ENCODE measurements at places on chromosomes 1 and 21.

- DNase-seq, result no peak
Observed at GRCh38 chr1:234067581-234068337, 163.3 kb downstream of the SLC35F3 start.

DNA sequence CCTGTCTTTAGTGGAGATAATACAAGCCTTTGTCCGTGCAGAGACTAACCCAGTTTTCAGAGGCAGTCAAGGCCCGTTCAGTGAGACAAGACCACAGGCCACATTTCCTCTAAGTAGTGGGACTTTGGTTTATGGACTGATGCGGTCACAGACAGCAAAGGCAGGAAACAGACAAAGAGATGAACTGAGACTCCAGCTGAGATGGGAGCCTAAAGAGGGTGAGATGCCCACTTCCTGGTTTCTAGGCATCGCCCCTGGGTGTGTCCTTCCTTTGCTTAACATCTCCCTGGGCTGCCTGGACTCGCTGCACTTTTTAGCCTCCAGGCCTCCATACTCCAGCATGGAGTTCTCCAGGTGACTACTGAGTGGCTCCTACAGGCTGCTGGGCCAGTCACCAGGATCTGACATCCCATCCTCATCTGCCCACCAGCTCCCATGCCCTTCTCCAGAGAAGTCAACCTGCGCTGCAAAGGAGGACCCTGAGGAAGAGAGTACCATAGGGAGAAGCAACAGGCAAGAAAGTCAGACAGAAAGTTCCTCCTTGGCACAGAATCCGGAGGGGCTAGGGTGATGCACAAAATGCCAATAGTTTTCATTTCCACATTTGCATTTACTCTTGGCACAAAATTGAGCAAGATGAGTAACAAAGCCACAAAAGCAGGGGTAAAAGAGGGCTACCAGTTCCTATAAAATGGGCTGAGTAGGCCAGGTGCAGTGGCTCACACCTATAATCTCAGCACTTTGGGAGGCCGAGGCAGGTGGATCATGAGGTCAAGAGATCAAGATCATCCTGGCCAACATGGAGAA is 15.1 kb downstream of the THEMIS2 start:
- no peak for DNase-seq

- DNase-seq, result no peak
Observed at GRCh38 chr1:234906654-234907053, 222.0 kb downstream of the TOMM20 start.

DNA sequence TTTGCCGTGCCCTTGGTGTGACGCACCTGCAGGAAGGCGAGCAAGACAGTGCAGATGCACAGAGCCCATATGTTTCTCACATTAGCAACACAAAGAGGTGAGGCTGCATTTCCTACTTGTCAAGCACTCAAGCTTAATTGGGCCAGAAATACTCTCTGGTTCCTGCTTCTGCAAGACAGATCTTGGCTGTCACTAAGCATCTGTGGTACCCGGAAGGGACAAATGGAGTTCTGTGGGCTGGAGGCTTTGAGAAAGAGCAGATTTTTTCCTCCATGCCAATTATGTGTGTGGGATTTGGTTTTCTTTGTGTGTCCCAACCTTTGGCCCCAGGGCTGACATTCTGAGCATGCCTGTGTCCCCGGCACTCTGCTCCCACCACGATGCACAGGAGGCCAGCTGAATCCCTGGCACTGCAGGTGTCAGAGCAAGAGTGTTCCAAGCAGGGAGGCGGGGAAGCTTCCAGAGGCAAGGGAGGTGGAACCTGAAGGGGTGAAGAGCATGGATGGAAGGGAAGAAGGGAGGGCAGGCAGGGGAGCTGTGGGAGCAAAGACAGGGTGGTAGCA is 52.0 kb upstream of the STUM start:
- no peak for DNase-seq

GRCh38 chr21:25507522-25507921 is 99.8 kb downstream of the MRPL39 start:
- no peak for DNase-seq

GRCh38 chr1:223737342-223737741 is 25.0 kb downstream of the CAPN2 start:
- no peak for DNase-seq

GRCh38 chr1:219385787-219386427 is 212.2 kb downstream of the LYPLAL1 start:
- peak; percentile 74 for DNase-seq

DNA sequence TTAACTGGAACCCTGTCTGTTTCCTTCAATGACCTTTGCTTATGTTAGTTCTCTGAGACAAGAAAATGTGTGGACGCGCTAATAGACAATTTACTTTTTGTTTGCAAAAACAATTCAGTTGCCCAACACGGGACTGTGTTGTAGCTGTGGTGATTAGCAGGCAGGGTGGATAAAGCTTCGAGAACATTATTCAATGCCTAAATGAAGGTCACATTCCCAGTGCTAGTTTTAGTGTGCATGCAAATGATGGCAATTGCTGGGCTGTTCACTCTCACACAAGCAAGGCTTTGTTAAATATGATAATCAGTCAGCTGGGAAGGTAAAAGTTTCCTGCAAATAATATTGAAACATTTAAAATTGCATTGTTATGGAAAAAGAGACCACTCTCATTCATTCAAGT is 188.4 kb downstream of the BACH1 start:
- no peak for DNase-seq

DNA sequence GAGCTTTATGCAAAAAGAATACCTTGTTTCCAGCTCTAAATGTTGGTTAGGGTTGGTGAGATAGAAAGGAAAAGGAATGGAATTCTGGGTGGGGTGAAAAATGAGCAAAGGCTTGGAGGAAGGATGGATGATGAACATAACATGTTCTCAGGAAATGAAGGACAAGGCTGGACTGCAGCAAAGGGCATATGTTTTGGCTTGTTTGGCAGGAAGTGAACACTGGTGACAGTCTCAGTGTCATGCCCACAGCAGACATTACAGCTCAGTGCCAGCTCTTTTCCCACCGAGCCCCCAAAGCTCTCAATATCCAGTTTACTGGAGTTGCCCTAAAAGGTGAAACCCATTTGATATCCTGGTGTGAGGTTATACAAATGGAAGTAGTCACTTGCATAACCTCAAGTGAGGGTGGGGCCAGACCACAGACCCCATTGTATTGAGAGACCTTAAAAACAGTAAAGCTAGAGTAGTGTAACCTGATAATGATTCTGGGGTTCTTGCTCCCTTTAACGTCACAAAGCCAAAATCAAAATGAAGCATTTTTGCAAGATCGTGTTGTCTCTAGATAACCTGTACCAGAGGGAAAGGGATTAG is 270.6 kb downstream of the NFIA start:
- peak; percentile 17 for DNase-seq

GRCh38 chr1:226581650-226582330 is 33.2 kb downstream of the STUM start:
- DNase-seq, result no peak

- DNase-seq, result peak; percentile 53
Observed at GRCh38 chr1:32925403-32926162, 24.4 kb upstream of the TMEM54 start.

DNA sequence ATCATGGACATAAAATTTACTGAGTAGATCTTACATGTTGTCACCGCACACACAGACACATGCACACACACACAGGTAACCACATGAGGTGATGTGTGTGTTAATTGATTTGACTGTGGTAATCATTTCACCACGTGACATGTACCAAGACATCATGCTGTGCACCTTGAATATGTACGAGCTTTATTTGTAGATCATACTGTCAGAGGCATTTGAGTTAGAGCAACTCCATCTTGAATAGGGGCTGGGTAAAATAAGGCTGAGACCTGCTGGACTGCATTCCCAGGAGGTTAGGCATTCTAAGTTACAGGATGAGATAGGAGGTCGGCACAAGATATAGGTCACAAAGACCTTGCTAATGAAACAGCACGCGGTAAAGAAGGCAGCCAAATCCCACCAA is 31.7 kb upstream of the TRIM17 start:
- DNase-seq, result no peak

DNA sequence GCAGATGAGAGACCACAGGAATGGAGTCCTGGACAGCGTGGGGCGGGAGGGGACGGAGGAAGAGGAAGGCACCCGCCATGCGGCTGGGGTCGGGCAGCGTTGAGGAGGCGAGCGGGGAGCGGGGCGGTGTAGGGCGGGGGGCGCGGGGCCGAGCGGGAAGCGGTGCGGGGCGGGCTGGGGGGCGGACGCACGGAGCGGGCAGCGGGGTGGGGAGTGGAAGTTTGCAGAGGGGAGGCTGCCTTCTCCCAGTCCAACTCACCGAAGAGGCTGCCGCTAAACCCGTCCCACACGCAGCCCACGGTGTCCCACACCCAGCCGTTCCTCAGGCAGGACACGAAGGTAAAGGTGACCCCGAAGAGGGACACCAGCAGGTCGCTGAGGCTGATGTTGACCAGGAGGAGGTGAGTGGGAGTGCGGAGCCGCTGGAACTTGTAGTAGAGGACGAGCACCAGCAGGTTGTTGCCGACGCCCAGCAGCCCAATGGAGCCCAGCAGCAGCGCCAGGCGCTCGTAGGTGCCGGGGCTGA is 483 bp downstream of the CHML start:
- peak; percentile 40 for DNase-seq

DNA sequence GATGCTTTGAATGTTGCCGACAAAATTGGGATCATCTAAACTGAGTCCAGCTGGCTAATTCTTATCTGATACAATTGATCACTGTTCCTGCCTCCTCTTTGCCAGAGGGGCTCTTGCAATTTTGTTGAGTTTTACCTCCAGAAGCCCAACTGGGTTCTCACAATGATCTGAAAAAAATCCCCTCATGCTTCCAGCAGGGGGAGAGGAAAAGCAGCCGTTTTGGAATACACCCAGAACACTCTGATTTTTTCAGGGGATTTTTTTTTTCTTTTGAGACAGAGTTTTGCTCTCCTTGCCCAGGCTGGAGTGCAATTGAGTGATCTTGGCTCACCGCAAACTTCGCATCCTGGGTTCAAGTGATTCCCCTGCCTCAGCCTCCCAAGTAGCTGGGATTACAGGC is 13.9 kb upstream of the RERE start:
- DNase-seq, result no peak

DNA sequence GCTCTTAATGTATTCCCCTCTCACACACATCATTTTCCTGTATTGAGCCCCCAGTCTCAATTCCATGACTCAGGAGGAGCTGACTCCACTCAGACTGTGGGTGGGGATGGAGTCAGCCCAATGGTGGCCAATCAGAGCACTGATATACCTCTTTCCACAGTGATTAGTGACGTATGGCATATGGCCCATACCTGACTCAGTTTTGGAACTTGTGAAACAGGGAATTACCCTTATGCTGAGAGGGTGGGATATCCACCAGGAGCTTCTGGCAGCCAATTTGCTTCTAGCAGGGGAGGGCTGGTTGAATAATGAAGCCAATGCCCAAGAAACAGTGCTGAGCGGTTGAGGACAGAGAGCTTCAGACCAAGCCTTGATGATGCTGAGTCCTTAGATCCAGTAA is 86.4 kb upstream of the SPATA6 start:
- no peak for DNase-seq

DNA sequence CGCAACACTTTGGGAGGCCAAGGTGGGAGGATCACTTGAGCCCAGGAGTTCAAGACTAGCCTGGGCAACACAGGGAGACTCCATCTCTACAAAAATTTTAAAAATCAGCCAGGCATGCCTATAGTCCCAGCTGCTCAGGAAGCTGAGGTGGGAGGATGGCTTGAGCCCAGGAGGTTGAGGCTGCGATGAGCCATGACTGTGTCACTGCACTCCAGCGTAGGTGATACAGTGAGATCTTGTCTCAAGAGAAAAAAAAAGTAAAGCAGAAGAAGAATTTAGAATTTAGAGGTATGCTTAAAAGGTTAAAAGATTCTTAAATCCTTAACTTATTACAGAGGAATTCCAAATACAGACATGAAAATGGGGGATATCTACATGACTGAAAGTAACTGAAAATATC is 79.5 kb downstream of the SMYD3 start:
- no peak for DNase-seq

DNA sequence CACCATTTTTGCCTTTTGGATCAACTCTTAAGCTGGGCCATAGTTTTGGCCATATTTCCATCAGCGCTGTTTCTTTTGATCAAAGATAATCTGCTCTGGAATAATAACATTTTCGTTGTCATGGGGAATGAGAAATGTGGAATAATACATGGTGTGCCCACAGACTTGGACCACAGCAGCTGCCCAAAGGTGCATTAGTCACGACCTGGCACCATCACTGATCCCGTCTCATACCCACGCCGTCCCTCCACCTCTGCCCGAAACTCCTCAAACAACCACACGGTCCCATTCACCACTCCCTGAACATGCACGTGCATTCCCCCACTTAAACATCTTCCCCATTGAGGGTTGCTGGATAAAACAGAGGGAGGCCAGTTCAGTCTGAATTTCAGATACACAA is 76.9 kb downstream of the SLC66A1 start:
- no peak for DNase-seq

GRCh38 chr1:18883636-18884418 is 18.5 kb downstream of the ALDH4A1 start:
- peak; percentile 90 for DNase-seq

GRCh38 chr1:61087571-61087970 is 5.2 kb downstream of the NFIA start:
- DNase-seq, result no peak

- no peak for DNase-seq
Observed at GRCh38 chr1:60924964-60925798, 157.2 kb upstream of the NFIA start.

DNA sequence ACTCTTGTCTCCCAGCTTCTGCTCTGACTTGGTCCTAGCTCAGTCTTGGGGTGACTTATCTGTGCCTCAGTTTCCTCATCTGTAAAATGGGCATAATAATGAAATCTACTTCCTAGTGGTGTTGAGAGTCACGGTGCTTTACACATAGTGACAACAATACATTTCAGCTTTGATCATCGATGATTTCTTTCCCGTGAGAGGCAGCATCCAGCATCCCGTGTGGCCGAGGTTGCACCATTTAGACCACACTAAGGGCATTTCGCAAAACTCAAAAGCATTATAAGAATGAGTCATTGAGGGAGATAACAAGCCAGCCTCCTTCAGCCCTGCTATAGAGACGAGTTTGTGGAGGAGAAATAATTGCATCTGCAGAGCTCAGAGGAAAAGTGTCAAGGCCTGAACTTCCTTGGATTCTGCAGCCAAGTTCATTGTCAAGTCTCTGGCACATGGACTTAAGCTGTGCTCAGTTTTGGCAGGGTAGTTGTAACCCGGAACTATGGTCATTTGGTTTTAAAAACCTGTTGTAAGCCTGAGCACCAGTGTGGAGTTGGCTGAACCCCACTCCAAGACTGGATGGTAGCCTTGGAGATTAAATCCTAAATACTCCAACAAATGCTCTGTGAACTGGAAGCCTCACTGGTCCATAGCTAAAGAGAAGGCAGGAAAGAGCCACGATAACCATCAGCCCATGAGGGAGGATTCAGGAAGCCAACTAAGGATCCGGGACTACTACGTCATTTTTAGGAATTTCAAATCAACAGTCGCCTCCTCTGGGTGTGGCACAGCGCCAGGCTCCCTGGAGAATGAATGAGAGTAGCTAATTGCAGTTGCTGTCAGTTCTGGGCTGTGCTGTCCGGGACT is 64.2 kb downstream of the TCP10L start:
- DNase-seq, result no peak

DNA sequence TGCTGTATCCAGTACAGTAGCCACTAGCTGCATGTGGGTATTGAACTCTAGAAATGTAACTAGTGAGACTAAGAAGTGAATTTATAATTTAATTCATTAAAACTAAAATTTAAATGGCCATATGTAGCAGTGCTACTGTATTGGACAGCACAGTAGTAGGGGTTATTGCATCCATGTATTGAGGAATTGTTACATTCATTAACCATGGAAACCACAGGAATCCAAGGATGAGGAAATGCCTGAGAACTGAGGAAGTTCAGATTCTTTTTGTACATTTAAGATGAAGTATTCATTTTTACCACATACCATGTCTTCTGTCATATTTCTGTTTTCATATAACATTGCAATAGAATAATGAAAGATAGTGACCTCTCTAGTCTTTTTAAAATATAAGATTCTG is 2.6 kb downstream of the MTF2 start:
- no peak for DNase-seq
